Pulmonary artery endothelial cell (primary cell): ENCODE measurements at places on chromosomes 13 and 19. TPM values are rescaled to one million over a fixed set of nuclear protein-coding genes. Genes with fewer than 3 reads are reported as not detected.

DNA sequence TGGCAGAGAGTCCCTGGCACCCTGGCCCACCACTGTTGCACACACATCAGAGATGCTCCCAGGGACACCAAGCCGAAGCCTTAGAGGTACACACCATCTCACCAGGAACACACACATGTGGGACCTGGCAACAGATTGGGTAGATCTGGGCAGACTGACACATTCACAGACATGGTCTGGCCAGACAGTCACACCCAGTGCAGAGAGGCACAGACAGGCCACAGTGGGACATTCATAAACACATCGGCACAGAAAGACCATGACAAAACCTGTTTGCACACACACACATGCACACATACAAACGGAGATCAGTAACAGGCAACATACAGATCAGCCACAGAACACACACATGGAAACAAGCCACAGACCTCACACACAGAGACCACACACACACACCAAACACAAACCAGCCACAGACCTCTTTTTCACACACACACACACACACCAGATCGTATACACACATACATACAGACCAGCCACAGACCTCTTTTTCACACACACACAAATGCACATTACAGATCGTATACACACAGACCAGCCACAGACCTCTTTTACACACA lies 6.3 kb upstream of the JUNB start:
- no peak for DNase-seq

DNA sequence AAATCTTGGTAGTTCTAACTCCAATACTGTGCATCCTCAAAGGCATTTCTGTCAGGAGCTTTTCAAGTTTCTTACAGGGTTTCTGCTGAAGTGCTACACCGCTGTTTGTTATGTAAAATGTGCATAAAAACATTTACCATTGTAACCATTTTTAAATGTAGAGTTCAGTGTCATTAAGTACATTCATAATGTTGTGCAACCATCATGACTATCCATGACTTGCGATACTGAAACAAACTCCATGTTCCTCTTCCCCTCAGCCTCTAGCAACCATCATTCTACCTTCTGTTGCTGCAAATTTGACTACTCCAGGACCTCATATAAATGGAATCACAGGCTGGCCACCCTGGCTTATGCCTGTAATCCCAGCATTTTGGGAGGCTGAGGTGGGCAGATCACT lies 14.4 kb upstream of the SLC25A42 start:
- no peak for DNase-seq

ZNF439 gene
- total RNA-seq: 0.26 and 4.5 TPM in 2 replicates

TUBB4A gene
- total RNA-seq: 0.26 TPM in 1 of 2 replicates, not detected in the other

DNA sequence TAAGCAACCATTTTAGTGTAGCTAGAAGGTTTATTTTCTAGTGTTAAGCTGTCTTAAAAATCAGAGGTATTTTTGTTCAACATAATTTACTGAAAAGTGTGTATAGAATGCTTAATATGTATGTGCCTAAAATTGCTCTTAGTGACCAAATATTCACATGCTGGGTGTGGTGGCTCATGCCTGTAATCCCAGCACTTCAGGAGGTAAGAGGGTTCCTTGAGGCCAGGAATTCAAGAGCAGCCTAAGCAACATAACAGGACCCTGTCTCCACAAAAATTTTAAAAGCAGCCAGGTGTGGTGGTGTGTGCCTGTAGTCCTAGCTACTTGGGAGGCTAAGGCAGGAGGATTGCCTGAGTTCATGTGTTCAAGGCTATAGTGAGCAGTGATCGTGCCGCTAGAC lies 120.9 kb upstream of the FRY start:
- DNase-seq: no peak

DNA sequence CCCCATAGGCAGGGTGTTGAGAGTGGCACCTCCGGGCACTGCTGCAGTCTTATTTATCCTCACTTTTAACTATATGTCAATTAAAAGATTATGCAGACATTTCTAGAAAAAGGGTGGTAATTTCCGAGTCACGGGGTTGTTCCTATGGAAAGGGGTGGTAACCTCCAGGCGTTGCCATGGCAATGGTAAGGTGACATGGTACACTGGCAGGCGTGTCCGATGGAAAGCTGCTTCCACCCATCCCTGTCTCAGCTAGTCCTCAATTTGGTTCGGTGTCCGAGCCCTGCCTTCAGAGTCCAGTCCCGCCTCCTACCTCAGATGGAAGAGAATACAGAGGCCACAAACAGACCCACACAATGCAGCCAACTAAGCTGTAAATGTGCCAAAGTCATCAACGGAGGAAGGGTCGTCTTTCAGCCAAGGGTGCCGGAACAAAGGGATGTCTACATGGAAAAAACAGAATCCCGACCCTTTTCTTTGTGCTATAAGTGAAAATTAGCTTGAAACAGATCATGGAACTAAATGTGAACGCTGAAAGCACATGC lies 72.6 kb upstream of the C13orf46 start:
- no peak for DNase-seq

DNA sequence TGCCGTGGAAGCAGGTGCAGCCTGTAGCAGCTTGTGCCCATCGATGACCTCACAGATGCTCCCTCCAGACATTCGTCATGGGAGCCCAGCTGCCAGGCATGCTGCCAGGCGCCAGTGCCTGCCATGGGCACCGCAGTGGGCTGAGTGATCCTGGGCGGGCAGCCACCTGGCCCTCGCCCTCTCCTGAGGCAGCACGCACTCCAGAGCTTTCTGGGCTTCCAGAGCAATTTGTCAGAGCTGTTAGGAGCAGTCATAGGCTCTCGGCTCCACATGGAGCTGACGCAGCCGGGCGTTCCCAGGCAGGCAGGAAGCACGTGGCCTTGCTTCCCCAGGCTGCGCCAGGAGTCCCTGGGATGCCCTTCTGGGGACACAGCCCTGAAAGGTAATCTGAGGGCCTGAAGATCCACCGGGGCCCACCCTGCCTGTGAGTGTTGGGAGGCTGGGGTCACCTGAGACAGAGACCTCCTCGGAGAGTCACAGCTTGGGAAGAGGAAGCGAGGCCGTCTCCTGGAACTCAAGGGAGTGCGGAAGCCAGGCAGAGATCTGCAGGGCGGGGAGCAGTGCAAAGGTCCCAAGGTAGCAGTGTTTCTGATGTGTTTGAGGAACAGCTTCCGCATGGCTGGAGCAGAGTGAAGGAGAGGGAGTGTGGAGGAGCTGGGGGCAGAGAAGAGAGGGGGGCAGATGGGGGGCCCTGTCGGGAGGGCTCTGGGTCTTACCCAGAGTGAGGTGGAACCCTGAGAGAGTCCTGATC lies 50.6 kb downstream of the DPF1 start:
- DNase-seq: peak; percentile 55

DNA sequence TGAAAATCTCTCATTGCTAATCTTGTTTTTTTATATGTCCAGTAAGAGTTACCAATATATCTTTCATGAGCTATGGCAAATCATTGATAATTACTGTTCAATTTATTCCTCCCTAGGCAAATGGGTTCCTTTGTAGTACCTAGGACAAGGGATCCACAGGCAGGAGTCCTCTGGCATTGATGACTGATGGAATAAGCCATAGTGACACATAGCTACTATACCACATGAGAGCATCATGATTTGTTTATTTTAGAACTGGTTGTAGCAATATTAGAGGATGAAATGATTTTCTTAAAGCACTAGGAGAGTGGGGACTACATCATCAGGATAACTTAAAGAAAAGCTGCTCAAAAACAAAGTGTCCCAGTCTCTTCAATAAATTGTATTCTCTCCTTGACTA lies 21.7 kb upstream of the MAB21L1 start:
- no peak for DNase-seq

GRCh38 chr13:59103004-59103768 lies 1060.5 kb downstream of the DIAPH3 start:
- no peak for DNase-seq

DNA sequence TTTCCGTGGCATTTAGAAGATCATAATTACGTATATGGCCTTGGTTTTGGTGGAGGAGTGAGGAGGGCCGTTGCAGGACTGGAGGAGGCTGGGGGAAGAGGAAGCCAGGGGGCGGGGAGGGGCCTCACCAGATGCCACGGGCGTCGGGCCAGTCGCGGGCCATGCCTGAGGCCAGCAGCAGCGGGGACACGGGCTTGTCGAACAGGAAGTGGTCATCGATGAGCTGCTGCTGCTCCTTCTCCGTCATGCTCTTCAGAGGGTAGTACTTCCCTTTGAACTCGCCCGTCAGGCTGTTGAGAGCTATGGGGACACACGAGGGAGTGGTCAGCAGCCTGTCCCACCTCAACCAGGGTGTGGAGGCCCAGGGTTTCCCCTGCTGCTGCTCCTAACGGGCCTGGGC lies 11.1 kb downstream of the CKM start:
- no peak for DNase-seq

CRTC1 gene
- 0.79 and 1.1 TPM in 2 replicates for total RNA-seq
